ENCODE measurements at places on chromosomes 4 and X. TPM values are rescaled to one million over a fixed set of nuclear protein-coding genes. Genes with fewer than 3 reads are reported as not detected.

Gene CENPVL3
- not detected for total RNA-seq

Gene NCAPG
- total RNA-seq, result 0.24 TPM

Gene VCX2
- total RNA-seq, result not detected

Gene MAGEA12
- total RNA-seq, result not detected

Gene PDZD11
- total RNA-seq, result 32.7 TPM

Gene EXOC1
- 26.6 TPM for total RNA-seq

DNA sequence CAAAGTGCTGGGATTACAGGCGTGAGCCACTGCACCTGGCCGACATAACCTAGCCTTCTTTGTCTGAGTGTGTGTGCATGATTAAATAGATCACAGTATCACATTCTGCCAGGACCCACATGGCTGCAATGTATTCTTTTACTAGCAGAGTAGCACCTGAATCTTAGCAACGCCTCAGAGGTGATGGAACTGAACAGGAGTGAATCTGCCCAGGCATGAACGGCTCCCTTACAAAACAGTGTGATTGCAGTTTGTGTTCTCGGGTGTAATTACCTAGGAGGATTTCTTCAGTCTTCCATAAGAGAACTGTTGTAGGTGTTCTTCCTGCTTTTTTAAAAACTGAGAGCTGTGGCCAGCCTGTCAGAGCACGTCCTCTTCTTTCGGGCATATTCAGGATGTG is 122.7 kb upstream of the STS start:
- DNase-seq, result no peak

GRCh38 chr4:20266215-20267082 is 14.7 kb downstream of the SLIT2 start:
- no peak for DNase-seq

DNA sequence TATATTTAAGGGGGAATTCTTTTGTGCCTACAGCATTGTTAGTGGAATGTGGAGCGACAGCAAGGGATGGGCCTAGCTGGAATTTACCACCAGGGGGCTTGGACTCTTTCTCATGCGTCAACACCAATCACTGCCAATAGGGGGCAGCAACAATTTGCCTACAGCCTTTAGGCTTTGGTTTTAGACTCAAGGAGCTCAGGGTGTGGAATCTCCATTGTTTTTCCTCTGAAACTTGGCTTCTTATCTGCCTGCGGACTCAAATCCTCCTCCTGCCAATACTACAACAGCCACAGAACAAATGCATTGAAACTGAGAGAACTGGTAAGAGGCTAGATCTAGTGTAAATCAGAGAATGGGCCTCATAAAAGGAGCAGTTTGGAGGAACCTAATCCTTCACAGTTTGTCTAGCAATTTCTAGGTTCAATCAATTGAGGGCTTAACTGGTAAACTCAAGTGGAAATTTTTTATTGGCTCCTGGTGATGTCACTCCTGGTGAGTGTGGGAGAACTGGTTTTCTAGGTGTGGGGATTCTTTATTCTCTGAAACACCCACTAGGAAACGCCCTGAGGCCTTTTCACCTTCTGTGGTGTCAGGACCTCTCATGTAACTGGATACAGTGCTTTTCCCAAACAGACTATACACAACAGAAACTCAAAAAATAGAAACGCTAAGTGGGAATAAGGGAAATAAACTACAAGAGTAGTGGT is 27.9 kb upstream of the TMSB4X start:
- peak; percentile 79 for DNase-seq

GRCh38 chrX:107014936-107015335 is 14.9 kb upstream of the MORC4 start:
- DNase-seq, result no peak

DNA sequence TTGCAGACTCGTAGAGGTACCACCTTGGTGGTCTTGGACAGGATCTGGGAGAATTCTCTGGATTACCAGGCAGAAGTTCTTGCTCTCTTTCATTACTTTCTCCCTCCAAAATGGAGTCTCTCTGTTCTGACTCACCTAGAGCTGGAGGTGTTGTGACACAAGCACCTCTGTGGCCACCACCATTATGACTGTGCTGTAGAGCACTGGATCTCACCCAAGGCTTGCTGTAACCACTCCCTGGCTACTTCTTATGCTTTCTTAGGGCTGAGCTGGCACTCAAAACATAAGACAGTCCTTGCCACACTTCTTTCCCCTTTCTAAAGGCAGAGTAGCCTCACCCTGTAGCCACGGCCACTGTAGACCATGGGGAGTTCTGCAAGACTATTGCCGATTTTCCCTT is 296.6 kb upstream of the DIPK2B start:
- DNase-seq, result no peak

DNA sequence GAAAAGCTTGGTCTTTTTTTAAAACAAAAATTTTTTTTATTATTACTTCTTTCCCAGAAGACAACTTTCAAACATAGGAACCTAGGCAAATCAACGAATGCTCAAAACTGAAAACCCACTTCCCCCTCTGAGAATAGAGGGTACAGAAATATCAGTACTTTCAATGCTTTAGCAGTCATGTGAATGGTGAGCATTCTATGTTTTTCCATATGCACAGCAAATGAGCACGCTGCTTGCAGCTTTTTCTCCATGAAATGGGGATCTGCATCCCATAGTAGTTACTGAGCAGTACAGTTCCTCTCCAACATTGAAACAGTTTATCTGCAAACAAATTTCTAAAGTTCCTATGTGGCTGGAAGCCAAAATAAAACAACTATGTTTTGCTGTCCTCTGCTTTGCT is 108.4 kb upstream of the BMP2K start:
- DNase-seq, result no peak

GRCh38 chrX:145549496-145549895 is 268.1 kb upstream of the SLITRK2 start:
- DNase-seq, result no peak

DNA sequence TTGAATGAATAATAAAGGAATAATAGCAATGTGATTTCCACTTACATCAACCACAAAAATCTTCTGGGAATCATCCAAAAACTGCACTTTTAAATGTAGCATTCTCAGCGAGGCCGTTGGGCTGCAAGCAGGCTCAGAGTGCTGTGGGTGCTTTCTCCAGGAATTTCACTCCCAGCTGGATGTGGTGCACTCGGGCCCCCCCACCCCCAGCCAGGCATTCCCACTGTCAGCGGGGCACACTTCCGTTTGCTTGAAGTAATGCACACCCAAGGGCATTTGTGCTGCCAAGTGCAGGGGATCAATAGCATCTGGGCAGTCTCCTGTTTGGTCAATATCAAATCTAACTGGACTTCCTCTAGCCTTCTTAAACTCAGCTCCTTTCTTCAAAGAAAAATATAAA is at the start of gene FRMD7:
Gene FRMD7 (minus strand): TSS at position 278 of the 400 bp plus-strand sequence. CDS start 176 bp downstream, at position 102.
- no peak for DNase-seq

DNA sequence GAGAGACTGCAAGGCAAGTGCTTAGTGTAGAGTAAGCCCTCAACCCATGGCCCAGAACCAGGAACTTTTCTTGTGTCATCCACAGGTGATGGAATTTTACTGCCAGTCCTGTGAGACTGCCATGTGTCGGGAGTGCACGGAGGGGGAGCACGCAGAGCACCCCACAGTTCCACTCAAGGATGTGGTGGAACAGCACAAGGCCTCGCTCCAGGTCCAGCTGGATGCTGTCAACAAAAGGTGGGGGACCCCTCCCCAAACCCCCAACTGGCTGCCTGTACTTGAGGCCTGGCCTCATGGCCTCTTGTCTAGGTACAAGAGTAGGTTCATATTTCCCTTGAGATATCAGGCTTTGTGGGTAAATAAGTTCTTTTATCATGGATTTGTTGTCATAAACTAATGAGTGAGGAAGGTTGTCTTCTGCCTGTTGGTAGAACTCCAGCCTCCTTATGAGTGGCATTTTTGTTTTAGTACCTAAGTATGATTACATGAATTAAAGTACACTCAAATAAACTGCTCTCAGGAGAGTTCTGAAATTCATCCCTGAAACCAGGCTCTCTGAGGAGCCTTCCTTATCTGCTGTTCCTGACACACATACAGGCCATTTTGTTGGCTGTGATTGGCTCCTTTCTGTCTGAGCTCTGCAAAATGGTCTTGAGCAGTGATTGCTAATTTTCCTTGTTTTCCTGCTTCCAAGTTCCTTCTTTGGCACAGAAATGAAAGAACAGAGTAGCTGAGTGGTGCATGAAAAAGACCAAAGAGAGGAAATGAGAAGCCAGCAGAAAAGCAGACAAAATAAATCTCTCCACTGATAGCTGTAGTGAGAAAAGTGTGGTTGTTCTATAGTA is 51.4 kb upstream of the MND1 start:
- no peak for DNase-seq

DNA sequence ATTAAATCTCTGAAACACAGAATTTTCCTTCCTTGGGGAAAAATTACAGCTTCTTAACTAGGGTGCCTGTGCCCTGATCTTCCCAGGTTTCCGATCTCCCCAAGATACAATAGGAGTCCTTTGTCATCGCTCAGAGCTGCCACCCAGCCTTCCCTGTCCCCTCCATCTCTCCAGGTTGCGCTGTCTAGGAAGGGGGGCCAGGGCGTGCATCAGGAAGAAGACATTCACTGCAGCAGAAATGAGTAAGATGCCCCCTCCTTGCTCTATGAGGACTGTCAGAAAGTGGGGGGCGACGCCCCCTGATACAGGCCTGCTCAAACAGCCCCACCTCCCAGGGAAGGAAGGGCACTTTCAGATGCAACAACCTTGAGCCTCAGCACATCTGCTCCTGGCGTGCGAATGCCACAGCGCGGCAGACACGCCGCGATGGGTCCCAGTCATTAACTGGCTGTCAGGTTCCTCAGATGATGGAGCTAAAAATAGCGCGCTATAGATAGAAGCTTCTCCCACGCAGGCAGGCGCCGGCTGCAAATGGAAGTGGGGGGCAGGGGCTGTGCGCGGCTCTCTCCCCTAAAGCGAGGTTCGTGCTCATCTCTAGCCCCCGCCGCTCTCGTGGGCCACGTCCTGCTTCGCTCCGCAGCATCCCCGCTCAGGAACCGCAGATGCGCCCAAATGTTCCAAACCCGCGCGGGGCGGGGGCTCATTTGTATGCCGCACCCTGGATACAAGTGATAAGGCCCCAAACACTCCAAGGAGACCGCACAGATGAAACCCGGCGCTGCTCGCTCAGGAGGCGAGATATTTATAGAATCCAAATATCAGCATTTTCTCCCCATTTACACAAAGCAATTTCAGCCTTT is 57.6 kb upstream of the LGI2 start:
- DNase-seq, result peak; percentile 84

GRCh38 chr4:163773940-163774339 is 279.4 kb downstream of the TMA16 start:
- DNase-seq, result no peak

GRCh38 chr4:11228530-11228929 is 200.2 kb downstream of the HS3ST1 start:
- DNase-seq, result no peak

DNA sequence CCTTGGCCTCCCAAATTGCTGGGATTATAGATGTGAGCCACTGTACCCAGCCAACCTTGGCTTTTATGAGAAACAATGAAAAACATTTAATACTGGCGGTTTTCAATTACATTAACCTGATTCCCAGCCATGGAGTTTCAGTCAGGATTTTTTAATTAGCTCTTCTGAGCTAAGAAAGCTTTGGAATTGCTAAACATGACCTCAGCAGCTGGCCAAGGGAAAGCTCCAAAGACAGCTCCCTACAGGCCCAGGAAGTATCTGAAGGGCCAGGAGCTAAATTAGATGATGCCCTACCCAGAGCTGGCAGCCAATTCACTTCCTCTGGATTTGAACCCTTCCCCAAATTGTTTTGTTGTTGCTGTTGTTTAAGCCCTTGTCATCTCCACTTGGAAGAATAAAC is 26.5 kb upstream of the FUNDC1 start:
- no peak for DNase-seq

- no peak for DNase-seq
Observed at GRCh38 chrX:9260603-9261002, 204.3 kb upstream of the TBL1X start.

DNA sequence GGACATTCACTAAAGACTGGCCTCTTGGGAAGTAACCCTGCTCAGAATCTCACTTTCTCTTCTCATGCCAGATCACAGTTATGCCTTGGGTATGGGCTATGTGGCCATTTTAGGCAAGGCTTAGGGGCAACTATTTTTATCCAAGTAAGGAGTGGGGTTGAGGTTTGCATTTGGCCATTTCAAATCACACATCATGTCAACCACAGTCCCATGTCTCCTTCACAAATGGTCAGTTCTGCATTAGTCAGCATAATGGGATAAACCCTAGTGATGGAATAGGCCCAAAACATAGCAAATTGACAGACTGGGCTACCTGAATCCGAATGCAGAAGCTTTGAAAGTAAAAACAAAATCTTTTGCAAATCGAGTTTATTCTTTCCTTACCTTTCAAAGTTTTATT is 827 bp upstream of the RTL3 start:
- no peak for DNase-seq

DNA sequence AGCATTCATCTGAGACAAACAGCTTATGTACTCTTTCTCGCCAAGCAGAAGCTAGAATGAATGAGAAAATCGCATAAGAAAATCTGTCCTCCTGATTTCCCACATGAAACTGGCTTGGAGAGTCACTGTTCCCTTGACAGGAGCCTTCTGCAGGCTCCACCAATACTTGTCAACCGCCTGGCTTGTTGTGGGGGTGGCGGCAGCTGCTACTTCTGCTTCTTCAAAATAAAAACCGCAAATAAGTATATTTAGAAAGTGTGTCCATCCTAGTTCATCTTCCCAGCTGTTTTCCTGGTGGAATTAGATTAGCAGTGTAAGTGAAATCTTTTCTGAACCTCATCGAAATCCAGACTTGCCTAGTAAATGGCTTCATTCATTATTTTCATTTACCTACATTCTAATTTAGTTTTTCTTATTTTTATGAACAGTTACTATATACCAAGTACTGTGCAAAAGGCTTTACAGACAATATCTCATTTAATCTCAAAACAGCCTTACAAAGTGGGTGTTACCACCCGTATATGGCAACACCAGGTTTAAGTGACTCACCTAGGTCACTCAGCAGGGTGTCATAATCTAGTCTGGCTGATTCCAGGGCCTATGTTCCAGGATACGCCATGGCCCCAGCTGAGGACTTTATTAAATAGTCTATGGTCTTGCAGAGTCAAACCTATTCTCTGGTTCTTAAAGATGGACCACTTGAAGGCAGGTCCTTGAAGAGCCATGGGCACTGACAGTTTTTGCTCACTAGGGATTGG is 104.6 kb upstream of the IGFBP7 start:
- no peak for DNase-seq

DNA sequence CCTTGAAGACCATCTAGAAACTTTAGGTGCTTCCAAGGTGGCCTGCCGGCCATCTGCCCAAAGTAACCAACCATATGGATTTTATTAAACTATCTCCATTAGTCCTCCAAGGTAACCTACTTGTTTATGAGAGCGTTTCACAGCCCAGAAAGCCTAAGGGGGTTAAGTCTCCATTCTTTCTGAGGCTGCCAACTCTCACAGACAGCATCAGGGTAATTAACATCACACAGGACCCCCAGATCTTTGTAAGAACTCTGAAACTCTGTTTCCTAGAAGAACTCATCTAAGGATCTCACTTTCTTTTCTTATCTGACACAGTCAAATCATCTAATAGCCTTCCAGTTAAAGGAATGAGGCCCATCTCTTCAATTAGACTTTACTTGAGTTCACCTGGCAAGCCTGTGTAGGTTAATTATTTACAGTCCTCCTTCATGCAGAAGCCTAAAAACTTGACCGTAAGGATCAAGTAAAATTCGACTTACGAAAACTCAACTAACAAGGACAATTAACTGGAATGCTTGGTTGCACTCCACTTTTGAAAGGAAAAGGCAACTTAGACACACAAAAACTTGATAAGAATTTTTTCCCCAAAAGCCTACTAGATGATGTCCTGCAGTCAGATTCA is 252.5 kb downstream of the GRIA3 start:
- no peak for DNase-seq

- no peak for DNase-seq
Observed at GRCh38 chrX:31604629-31605221, 532.9 kb upstream of the FTHL17 start.
